Cortex of kidney (tissue), 1 donor: ENCODE measurements at places on chromosomes 7 and 10.

DNA sequence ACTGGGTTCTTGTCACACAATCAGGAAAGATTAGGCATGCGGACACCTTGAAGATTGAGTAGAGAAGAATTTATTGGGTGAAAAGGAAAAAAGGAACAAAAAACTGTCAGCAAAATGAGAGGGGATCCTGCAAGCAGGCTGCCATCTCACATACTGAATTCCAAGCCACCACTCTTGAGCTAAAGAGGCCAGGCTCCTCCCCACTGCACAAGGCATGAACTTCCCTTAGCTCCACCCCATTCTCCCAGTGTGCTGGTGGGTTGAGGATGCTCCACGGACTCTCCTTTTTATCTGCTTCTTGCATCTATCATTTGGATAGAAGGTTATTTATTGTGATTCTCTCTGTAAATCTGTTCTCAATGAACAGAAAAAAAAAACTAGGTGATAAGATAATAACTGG lies 79.6 kb downstream of the ANKRD7 start:
- no peak for DNase-seq

DNA sequence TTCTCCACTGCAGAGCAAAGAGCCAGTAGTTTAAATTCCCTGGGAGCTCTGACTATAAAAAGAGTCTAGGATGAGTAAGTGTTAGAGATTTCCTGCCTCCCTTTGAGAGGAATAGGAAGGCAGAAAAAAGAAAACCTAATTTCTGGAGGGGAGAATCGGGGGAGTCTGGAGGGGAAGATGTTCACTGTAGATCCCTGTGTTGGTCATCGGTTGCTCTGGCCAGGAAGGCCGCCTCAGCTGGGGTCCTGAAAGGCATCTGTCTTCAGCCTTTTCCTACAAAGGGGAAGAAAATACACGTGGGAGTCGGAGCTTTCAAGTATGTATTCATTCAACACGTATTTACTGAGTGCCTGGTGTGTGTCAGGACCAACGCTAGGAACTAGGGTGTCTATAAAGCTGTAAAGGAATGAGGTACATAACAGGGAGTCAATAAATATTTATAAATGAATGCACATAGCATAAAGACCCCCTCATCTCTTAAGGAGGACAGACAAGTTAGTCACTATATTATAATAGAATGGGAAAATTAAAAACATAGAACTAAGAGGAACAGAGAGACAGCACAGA lies 101.1 kb downstream of the ICA1 start:
- no peak for DNase-seq

GRCh38 chr7:12802070-12802469 lies 114.6 kb downstream of the ARL4A start:
- DNase-seq: no peak

- DNase-seq: no peak
Observed at GRCh38 chr10:130416334-130417150, 280.4 kb downstream of the GLRX3 start.

- DNase-seq: no peak
Observed at GRCh38 chr10:106931159-106931852, 233.2 kb downstream of the SORCS1 start.

DNA sequence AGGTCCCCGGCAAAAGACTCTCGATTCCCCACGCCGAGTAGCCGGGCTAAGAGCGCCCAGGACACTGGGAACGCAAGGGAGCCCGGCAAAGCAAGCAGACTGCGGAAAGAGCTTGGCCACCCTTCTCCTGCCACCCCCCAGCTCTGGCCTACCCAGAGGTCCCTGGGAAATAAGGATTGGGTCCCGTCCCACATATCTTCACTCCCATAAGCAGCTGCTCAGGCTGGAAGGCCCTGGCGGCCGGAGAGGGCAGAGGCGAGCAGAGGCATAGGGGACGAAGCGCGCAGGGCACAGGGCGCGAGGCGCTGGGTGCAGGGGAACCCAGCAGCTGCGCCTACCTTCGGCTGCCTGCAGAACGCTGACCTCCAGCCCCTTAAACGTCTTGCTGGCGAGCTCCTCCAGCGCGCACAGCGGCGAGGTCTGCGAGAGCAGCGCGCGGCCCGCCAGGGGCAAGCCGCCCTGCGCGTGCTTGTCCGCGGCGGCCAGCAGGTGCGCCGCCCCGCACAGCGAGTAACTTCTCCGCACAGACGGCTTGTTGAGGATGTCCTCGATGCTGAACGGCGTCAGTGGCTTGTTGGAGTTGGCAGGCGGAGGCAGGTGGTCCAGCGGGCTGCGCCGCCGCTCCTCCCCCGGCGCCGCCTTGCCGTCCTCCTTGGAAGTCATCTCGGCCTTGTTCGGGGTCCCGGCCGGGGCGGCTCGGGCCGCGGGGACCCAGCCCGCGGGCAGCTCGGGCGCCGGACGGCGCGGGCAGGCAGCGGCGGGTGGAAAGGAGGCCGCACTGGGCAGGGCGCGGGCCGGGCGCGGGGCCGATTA lies 904 bp downstream of the LBX1 start:
- no peak for DNase-seq

GRCh38 chr10:107126512-107127065 lies 37.9 kb downstream of the SORCS1 start:
- no peak for DNase-seq

DNA sequence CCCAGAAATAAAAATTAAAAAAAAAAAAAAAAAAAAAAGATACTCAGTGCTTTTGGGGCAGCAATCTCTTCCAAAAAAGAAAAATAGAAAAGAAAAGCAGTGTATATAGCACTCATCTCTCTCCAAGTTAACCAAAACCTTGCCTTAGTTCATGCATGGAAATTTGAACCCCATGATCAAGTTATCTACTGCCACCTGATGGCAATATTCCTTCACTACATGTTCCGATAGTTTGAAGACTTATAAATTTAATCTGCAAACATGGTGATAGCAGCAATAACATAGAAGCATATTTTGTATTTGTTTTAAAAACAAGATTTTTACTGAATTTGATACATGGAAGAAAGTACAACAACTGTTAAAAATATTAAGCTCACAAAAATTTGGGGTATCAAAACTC lies 48.6 kb upstream of the SLIT1 start:
- no peak for DNase-seq

GRCh38 chr10:88461426-88461825 lies 121.7 kb downstream of the RNLS start:
- no peak for DNase-seq

DNA sequence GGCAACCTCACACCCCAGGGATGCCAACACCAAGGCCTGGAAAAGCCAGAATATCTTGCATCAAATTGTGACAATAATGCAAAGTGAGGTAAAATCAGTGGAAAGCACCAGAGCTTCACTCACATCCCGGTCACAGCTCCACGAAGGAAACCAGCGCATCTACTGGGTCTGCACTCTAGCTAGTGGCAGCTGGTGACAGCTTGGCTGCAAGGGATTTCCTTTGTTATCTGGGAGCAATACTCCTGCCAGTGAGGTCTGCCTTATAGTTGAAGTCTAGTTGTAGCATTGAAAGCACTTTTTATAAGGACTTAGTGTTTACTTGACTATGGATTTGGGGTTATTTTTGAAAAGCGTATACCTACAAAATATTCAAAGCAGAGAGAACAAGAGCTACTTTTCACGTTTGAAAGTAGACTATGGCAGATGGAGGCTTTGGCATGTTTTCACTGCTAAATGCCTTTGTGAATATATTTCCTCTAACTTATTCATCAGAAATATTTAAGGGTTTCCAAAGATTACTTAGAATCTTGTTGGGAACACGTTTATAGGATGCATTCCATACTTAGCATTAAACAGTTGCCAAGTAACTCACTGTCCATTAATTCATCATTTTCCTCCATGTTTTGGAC lies 26.1 kb downstream of the WDFY4 start:
- no peak for DNase-seq

DNA sequence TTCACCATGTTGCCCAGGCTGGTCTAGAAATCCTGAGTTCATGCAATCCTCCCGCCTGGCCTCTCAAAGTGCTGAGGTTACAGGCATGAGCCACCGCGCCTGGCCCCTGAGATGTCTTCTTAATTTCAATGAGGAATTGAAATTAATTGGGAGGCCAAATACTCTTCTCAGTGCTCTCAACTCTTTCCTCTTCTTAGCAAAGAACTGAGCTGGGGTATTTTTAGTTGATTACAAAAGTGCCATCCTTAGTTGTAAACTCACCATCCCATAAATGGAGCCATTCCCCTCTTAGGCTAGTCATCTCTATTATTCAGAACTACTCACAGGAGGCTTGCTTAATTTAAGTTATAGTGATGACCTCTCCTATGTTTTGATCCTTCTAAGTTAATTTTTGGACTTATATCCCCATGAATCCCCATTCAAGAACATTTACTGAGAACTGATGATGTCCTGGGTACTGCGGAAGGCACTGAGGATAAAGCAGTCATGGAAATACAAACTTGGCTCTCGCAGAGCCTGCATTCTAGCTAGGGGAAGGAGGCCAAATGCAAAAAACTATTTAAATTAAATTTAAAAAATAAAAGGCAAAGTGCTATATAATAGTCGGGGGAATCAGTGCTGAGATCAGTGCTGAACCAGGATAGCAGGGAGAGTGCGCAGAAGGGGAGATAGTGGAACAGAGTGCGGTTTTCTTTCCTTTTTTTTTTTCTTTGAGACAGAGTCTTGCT lies 145.3 kb downstream of the SFMBT2 start:
- no peak for DNase-seq

DNA sequence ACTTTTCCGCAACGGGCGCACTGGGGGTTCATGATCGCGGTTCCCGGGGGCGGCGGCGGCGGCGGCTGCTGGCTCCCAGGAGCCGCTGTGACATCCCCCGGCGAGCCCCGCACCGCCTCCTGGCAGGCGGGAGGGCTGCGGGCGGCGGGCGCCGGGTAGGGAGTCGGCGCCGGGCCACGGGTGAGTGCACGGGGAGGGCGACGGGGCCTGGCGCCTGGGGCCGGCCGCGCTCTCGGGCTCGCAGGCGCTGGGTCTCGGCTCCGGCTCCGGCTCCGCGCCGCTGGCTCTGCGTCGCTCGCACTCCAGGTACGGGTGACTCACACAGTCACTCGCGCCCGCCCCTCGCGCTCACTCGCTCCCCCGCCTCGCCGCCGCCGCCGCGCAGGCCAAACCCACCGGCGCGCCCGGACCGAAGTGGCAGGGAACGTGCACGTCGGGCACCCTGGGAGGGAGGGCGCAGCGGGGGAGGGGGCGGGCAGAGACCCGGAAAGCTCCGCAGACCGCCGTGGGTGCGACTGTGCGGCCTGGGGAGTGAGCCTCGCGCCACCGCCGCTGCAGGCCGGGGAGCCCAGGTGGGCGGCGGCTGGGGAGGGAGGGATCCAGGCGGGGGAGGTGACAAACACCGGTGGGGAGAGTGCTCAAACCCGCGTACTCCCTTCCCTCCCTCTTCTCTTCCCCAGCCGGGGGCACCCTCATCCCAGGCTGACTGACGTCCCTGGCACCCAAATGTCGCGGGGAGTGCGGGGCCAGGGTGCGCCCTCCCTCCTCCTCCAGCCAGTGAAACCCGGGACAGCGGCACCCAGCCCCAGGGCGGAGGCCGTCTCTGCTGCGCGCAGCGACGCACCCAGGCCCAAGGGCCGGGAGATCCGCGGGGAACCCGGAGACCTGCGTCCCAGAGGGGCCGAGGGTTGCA lies 276.9 kb upstream of the NEBL start:
- peak; percentile 16 for DNase-seq

DNA sequence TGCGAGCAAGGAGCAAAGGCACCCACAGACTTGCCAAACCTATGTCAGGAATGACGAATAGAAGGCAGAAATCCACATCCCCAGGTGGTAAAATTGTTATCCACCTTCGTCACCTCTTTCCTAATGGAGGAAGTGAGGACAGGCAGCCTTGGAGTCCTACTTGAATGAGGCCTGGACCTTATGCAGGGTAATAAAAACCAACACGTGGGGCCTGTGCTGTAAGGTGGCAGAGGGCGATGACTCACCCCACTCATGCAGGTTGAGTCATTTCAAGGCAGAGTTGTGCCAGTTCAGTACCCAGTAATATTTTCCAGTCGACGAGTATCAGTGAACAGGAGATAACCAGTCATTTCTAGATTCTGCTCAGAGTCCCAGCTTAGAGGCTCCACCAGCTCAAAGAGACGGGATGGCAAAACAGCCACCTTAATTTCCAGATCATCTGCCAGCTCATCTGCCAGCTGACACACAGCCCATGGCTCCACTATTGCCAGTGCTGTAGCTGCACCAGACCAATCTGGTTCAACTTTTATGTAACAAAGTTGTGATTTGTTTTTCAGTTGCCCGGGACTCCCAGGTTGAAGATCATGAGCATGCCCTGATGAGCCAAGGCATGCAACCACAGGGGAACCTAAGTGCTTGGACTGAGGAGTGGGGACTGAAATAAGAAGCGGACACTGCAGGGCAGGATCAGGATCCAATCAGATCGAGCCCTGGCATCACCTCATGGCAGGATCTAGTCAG lies 176.2 kb upstream of the ITGB1 start:
- no peak for DNase-seq

DNA sequence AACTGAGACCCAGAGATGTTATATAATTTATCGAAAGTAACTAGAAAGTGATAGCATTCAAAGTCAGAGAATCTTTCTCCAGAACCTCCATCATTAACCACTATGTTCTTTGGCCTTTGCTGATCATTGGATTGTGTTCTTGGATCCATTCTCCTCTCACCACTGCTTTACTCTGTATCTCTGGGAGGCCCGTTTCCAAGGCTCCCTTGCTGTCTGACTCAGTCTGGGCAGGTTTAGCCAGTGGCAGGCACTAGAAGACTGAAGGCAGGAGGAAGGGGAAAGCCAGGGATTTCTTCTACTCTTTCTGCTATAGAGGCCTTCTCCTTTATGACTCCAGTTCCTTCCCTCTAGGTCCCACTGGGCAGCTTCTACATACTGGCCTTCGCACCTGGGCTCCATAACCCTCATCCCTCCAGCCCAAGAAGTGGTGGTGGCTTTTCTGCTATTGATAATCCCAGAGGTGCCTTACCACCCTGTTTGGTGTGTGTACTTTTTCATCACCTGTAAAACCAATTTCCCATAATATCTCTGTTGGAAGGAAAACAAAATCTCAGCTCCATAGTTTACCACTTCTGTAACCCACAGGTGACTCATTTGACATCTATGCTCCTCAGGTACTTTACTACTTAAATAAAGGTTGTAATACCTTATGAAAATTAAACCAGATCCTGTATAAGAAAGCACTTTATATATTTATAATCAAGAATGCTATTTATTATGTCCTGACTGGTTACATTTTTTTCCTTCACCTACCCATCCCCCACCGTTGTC lies 36.0 kb downstream of the BCAP29 start:
- DNase-seq: no peak

- no peak for DNase-seq
Observed at GRCh38 chr7:155375337-155376277, 77.9 kb downstream of the INSIG1 start.
